ENCODE measurements at places on chromosomes 4 and X.

DNA sequence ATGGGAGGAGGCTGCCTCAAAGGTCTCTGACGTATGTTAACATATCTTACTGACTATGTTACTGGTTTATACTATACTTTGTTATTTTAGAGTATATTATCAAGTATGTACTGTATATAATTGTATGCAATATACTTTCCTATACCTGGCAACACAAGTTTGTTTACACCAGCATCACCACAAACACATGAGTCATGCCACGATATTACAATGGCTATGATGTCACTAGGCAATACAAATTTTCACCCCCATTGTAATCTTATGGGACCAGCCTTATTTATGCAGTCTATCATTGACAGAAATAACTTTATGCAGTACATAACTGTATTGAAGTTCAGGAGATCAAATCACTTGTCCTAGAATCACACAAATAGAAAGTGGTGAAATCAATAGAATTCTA is 329.9 kb upstream of the SLC7A11 start:
- no peak for DNase-seq

- DNase-seq = no peak
Observed at GRCh38 chr4:66501997-66502396, 831.7 kb upstream of the EPHA5 start.

DNA sequence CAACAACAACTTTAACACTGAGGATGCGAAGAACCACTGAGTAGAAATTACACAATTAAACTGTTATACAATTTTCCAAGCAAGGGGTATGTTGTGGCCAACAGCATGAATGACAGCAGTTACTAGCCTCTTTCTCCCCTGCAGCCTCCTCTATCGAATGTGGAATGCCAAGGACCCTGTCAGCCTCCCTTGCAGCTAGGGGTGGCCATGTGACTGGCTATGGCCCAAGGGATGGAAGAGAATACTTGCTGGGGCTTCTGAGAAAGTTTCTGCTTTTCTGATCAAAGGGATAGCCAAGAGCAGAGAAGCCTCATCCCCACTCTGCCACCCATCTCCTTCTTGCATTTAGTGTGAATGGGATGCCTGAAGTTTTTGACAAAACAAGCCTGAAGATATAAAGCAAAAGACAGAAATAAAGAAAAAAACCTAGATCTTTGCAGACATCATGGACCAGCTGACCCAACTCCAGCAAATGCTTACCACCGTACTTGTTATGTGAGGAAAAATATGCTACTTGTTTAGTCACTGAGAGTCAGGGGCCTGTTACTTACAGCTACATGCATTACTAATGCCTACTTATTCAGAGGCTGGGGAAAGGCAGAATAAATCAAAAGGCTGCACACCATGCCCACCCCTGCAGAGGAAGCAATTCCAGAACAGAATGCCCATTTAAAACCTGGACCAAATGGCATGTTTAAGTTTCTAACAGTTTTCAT is 32.0 kb downstream of the DCTD start:
- DNase-seq = no peak

- DNase-seq = no peak
Observed at GRCh38 chrX:19540076-19540475, 24.8 kb upstream of the MAP3K15 start.

- no peak for DNase-seq
Observed at GRCh38 chr4:80489798-80490197, 154.3 kb downstream of the CFAP299 start.

GRCh38 chr4:96342196-96342595 is 502.3 kb downstream of the PDHA2 start:
- DNase-seq = no peak

- no peak for DNase-seq
Observed at GRCh38 chr4:26061248-26061986, 147.4 kb downstream of the SMIM20 start.

DNA sequence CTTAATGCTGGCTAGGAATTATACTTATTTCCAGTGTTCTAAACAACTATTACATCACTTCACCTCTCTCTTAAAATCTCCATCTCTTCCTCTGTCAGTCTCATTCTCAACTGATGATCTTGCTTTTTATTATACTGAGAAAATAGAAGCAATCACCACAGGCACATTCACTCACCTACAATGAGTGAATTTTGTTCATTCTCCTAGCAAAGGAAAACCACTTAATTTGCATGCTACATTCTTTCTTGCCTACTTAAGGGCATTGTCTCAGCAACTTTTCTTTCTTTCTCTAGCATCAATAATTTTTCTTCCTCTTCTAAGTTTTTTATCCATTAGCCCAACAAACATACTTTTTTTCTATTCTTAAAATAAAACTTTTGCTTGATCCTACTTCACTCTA is 21.1 kb upstream of the USP38 start:
- no peak for DNase-seq

GRCh38 chrX:133412246-133412645 is 3.0 kb downstream of the GPC4 start:
- DNase-seq = no peak

DNA sequence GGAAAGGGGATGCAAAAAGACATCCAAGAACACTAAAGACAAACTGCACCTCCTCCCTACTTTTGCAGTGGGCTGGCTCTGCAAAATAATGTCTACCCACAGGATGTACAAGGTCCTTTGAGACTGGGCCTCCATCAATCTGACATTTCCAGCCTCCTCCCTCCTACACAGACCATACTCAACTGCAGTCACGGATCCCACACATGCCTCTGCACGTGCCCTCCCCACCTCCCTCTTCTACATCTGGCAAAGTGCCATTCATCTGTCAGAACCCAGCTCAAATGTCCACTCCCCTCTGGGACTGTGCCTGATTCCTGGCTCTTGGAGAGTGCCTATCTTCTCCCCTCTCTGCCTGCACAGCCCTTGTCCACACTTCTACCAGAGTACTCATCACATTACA is 50.3 kb downstream of the CHRDL1 start:
- DNase-seq = no peak

DNA sequence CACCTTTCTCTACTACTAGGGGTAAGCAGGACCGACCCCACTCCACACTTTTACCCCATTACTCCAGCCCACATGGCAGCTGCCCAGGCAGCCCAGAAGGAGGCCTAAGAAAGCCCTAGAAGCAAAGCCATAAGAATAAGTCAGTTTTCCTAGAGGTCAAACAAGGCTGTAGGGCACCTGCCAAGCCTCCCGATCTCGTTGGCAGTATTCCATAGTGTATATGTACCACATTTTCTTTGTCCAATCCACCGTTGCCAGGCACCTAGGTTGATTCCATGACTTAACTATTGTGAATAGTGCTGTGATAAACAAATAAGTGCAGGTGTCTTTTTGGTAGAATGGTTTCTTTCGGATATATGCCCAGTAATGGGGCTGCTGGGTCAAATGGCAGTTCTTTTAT is 54.2 kb downstream of the RHOXF2B start:
- no peak for DNase-seq

DNA sequence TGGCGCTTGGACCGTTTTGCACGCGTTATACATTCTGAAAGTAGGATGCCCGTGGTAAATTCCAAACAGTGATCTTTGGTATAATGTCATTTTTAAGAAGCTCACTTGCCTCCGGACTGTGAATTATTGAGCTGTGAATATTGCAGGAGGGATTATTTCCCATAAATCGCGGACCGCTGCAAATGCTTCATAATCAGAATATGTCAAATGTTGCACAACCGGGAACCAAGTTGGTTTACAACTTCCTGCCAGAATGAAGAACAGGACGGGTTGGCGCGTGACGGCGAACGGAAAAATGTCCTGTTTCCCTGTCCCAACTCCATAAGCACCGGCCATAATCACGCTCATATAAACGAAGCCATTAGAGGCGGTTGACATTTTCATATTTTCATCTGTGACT is 67.6 kb downstream of the SHOX start:
- DNase-seq = no peak

Measured in activated naive CD8-positive, alpha-beta T cell treated with anti-CD3 and anti-CD28 coated beads, Interleukin-2, amount 10 ng/mL, durations not matched to agents 7 days and 5 days (primary cell).